ENCODE measurements at places on chromosomes 12 and 14.

DNA sequence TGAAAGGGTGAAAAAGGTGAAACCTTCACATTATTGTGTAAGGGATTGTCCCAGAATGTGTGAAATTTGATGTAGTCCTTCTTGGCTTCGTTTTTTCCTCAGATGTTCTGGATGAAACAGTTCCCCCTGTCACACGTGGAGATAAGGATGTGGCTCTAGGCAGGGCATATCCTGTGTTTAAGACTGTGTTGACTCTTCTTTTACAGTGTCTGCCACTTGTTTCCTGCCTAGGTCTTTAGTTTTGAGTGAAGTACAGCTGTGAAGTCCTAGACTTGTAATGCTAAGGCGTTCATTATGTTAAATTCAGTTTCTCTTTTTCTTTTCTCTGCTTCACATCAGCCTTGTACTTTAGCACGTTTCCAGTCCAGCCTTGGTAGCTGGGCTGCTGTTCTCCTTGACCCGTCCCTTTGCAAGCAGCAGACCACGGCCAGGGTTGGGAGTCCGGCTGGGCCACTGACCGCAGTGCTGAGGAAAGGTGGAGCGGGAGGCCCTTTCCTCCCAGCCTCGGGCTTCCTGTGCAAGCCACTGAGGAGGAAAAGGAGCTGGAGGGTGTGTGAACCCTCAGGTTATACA lies 59.1 kb downstream of the RASSF3 start:
- no peak for DNase-seq

GRCh38 chr12:123384994-123385376 lies 1.1 kb downstream of the KMT5A start:
- no peak for DNase-seq

DNA sequence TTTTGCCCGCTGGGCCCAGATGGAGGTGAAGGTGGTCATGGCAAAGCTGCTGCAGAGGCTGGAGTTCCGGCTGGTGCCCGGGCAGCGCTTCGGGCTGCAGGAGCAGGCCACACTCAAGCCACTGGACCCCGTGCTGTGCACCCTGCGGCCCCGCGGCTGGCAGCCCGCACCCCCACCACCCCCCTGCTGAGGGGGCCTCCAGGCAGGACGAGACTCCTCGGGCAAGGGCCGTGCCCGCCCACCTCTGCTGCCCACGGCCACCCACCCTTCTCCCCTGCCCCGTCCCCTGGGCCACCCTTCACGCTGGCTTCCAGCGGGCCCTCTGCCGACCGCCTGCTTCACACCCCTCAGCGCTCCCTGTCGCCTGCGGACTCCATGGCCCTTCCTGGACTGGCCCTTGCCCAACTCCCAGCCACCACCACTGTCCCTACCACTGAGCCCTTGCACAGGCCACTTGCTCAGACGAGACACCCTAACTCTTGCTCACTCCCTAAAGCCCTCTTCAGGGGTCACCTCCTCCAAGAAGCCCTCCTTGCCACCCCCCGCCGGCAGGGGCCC lies 42.5 kb downstream of the CYP46A1 start:
- no peak for DNase-seq

- no peak for DNase-seq
These were observed 156.1 kb downstream of the SLC38A4 start for GRCh38 chr12:46669720-46670119.

DNA sequence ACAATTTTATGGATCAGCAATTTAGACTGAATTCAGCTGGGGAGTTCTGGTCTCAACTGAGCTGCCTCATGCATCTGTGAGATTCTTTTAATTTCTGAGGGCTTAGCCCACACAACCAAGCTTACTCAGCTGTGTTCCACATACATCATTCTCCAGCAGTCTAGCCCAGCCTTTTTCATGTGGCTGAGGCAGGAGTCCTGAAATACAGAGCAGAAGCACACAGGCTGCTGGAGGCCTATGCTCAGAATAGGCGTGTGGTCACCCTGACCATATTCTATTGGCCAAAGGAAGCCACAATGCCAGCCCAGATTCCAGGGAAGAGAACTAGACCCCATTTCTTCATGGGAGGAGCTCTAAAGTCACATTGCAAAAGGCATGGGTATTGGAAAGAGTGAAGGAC lies 72.3 kb upstream of the DHRS4 start:
- DNase-seq = no peak

- no peak for DNase-seq
These were observed 276.1 kb downstream of the SYT1 start for GRCh38 chr12:79140711-79141110.

DNA sequence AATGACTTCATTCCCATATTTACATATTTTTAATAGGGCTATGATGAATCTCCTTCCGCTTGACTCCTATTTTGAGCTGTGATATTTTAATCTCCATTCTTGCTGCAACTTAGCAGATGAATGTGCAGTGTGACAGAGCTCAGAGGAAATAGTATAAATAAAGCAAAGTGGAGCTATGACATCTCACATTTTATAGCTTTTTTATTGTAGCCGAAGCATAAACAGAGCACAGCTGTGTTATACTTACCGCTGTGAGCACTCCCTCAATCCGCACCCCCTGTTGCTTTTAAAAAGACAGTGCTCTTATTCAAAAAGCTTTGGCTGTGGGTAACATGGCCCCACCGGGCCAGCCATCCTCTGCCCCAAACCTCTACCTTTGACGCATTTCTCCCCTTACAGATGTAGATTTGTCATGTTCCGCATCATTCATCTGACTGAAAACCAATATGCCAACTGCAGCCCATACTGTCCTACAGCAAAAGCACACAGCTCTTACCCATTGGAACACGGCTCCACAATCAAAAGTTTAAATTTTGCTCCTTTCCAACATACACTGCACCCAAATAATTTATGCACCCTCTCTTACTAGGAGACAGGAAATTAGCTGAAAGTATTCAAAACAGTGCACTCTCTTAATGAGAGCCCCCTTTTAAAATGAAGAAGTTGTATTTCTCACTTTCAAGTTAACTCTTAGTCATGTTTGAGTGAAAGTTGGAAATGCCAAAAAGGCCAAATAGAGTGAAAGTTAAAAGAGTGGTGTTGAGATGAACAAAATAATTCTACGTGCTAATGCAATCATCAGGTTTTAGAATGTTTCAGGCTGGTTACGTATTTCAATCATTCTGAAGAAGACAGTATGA lies 429.3 kb upstream of the SOX5 start:
- DNase-seq = no peak

DNA sequence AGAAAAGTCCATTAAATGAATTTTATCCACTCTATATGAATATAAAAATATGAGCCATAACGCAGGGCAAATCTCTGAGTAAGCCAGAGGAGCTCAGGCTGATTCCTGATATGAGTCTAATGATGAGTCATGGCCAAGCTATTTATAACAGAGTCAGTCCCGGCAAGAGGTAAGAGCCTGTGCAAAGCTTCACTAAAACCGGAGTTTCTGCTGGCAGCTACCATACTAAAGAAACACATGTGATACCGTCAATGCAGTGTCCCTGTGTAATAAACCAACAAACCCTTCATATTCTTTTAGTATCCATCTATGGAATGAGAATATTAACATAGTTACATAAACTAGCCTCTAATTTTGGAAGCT lies 319.4 kb downstream of the KCNC2 start:
- DNase-seq = no peak

- no peak for DNase-seq
These were observed 117.1 kb downstream of the HMGA2 start for GRCh38 chr12:65941388-65941787.

- DNase-seq = no peak
These were observed 241.4 kb downstream of the FOXG1 start for GRCh38 chr14:29007990-29008389.
